ENCODE measurements at places on chromosomes 2 and 18.

DNA sequence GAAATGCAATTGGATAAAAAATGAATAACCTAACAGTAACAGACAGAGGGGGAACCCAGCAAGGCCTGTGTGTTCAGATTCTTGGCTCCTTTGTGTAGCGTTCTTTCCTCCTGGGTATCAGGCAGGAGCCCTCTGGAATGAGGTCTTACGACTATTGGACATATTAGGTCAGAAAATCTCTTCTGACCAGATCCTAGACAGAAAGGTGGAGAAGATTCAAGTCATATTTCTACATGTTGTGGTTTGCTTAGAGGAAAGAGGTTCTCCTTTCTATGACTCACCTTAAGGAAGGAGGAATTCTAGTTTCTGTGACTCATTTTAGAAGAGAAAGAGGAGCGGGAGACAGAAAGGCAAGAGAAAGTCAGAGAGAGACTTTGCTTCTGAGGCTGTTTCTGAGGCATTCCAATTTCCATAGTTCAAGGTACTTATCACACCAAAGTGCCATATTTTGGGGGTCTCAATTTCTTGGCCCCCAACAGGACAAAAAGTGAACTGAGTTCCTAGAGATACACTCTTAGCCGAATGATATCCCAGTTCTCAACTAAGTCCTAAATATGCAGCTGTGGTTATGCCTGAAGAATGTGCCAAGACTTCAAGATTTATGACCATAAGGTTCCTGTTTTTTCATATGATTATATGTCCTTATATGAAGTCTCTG lies 618.6 kb downstream of the ZEB2 start:
- DNase-seq: peak; percentile 64

DNA sequence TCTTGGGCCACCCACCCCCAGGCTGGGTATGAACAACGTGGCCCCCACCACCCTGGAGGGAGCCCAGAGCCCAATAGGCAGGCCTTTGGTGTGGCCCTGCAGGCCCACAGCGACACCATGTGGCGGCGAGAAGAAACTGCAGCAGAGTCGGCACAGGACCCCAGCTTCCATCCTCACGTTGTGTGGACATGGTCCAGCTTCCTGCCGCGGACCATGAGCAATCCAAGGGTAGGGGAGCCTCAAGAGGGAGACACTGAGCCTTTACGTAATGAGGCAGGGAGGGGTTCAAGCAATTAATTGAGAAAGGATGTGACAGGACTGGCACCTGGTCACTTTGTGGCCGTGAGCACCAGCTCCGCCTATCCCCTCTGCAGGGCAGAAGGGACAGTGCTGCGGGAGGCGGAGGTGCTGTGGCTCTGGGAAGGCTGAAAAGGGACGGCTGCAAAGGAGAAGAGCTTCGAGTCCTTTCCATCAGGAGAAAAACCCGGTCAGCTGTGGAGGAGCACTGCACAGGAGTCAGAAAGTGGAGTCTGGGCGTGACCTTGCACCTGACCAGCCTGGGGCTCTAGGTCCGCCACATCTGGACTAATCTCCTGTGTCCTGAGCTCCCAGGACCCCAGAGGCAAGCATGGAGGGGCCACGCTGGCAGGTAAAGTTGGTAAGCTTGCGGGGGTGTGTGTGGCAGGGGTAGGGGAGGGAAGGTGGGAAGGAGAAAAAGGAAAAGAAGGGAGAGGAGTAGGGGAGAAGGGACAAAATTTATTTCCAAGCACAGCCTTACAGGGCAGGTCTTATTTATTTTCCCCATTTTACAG lies 44.9 kb downstream of the TMEM37 start:
- peak; percentile 73 for DNase-seq

DNA sequence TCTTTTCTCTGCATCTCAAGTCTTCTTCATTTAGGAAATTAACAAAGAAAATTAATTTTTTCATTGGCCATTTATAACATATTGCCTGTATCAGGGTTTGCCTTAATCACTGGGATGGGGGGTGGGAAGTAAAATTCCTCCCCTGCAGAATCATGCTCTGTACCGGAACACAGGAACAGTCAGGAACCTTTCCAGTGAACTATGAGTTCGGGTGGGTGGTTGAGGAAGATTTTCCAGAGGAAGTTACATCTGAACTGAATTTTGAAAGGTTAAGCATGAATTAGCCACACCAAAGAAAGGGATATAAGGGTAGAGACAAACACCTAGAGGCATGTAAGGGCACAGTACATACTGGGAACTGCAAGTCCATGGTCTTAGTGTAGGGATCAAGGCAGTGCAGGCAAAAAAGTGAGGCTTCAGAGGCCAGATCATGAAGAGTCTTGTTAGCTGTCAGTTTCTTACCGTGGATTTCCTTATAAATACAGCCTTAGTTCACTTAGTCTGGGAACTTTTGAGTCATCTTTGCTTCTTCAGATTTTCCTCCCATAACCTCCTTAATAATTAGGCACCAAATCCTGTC lies 55.6 kb downstream of the FAM117B start:
- DNase-seq: no peak

DNA sequence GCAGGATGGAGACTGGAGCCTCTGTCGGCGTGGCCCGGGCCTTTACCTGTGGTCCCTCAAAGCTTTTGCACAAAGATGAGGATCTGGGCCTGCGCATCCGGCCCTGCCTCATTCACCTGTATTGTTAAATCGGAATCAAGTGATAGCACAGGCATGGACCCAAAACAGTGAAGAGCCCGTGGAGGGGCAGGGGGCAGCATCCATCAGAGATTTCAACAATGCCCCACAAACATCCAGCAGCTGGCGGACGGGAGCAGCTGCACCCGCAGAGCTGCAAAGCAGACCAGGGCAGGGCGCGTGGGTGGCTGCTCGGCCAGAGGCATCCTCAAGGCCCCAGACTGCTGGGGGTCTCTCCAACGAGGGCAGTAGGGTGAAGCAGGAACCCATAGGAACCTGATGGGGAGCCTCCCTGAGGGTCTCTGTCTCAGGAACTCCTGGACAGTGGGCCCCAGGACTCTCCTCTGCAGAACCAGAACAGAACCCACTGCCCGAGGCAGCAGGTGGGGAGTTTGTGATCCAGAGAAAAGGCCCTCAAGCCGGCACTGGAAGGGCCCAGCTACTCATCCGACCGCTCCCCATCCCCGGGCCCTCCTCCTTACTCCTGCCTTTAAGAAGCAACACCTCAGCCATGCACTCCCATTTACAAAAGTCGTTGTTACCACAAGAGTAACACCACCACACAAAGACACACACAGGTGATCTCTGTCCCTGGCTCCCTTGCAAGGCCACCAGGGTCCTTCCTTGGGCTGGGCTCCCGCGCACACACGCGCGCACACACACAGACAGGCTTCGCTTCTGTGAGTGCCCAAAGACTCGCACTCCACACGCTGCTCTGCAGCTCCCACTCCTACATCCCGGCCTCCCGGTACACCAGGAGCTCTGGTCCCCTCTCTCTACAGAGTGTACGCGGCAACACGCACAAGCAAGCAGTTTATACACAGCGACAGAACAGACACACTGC lies 28.8 kb downstream of the HDAC4 start:
- DNase-seq: no peak

DNA sequence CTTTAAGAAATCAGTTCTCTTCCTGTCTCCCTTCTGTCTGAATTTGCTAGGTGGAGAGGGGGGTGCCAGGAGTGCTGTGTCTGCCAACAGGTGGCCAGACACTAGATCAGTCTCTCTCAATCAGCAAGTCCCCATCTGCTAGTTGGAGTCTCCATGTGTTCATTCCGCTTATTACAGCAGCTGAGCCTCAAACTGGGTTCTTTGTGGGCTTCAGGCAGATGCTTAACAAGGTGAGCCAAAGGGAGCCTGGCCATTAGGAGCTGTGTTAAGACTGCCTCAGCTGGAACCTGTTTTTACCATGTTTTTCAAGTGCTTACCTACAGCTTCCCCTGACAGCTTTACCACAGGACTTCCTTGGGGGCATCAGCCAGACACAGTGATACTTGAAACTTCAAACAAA lies 401.9 kb downstream of the LRP1B start:
- no peak for DNase-seq

DNA sequence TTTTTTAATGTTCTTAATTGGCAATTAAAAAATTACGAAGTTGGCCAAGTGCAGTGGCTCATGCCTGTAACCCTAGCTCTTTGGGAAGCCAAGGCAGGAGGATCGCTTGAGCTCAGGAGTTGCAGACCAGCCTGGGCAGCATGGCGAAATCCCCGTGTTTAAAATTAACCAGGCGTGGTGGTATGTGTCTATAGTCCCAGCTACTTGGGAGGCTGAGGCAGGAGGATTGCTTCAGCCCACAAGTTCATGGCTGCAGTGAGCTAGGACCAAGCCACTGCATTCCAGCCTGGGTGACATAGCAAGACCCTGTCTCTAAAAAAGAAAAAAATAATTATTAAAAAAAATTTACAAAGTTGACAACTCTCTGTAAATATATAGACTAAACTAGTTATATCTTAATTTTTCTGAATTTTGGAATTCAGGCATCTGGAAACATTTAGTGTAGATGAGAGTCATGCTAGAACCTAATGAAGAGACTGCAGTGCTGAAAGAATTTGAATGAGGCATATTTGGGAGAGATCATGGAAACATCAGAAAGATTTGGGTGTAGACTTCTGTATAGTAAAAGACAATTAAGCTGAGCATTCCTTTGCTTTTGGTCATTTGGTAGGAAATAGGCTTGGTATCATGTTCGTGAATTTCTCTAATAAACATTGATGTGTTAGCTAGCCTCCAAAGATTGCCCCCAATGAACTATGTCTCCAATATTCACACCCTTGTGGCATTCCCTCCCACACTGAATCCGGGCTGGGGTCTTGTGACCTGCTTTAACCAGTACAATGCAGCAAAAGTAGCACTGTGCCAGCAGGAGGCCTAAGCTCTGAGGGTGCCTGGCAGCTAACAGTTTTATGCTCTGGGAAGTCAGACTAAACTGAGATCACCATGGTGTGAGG lies 4.2 kb upstream of the ROCK1 start:
- no peak for DNase-seq

GRCh38 chr2:73852020-73852419 lies 23.3 kb downstream of the STAMBP start:
- DNase-seq: peak; percentile 60

- no peak for DNase-seq
These were observed 49.7 kb downstream of the TSN start for GRCh38 chr2:121804997-121805765.

- no peak for DNase-seq
These were observed 95.1 kb downstream of the CYRIA start for GRCh38 chr2:16570516-16570915.

GRCh38 chr2:78845664-78846185 lies 179.8 kb upstream of the REG3G start:
- no peak for DNase-seq

GRCh38 chr2:217071416-217071815 lies 211.6 kb upstream of the TNP1 start:
- DNase-seq: no peak

GRCh38 chr2:220168891-220169546 lies 541.6 kb downstream of the SLC4A3 start:
- no peak for DNase-seq

DNA sequence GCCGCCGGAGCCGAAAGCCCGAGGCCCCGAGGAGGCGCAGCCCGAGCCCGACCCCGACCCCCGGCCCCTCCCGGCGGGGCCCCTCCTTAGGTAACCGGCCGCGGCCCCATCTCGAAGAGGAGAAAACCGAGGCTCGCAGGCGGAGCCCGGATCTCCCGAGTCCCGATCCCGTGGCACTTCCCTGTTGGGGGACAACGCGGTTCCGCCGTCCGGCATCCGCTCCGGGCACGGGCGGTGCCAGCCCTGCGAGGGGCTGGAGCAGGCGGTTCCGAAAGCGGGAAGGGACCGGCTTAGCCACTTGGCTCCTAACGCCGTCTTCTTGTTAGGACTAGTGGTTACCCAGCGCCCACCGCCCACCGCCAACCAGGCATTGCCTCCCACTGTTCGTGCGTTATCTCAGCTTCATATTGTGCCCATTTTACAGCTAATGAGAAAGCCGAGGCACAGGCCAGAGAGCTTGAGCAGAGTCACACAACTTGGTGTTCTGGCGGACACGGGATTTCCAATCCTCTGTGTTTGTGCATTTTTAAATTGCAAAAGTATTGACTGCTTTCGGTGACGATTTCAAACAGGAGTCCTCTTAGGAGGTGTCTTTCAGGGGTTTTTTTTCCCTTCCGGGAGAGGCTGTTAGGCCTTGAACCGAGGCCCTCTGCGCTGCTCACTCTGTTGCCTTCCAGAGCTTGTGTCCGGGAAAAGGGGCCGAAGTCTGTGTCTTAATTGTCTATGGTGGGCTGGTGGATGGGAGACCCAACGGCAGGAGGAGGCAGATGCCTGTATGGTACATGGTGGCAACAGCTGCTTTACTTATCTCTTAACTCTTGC lies 562 bp downstream of the CENPA start:
- no peak for DNase-seq

DNA sequence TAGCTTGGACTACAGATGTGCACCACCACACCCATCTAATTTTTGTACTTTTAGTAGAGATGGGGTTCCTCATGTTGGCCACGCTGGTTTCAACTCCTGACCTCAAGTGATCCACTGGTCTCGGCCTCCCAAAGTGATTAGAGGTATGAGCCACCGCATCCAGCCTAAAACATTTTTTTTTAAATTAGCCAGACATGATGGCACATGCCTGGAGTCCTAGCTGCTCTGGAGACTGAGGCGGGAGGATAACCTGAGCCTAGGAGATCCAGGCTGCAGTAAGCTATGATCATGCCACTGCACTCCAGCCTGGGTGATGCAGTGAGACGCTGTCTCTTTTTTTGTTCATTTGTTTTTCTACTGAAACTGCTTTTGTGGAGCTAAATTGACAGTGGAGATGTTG lies 64.6 kb upstream of the ATG16L1 start:
- no peak for DNase-seq

GRCh38 chr2:71690876-71691475 lies 237.6 kb downstream of the DYSF start:
- no peak for DNase-seq

DNA sequence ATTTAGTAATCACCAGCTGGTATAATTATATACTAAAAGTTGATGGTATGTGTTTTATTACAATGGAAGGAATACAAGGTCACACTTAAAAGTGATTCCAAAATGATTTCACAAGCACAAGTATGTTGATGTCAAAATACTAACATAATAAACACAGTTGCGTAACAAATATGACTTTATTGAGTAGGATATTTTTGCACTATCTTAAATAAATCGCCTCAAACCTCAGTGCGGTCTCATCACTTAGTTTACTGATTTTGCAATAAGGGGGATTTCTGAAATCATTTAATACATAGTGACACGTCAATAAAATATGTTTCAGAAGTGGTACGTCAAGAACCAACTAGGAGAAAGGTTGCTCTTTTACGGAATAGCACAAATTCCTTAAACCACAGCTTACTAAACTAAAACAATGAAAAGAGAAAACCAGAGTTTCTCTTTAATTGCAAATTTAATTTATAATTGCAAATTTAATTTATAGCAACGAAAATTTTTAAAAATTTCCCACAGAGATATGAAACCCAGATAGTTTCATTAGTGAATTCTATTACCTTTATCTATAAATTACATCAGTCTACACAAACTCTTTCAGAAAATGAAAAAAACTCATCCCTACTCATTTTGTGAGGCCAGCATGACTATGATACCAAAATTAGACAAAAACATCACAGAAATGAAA lies 304.0 kb upstream of the REG3G start:
- no peak for DNase-seq

- DNase-seq: no peak
These were observed 50.1 kb upstream of the HAAO start for GRCh38 chr2:42842466-42842865.

GRCh38 chr2:99841749-99842148 lies 300.6 kb downstream of the AFF3 start:
- DNase-seq: no peak
